ENCODE measurements at places on chromosomes 11 and 22. TPM values are rescaled to one million over a fixed set of nuclear protein-coding genes. Genes with fewer than 3 reads are reported as not detected.

Gene TEX12
- total RNA-seq, result not detected

Gene WBP2NL
- total RNA-seq, result 0.77 TPM

Gene KCNQ1
- total RNA-seq, result 42.4 TPM

Gene MGAT3
- 5.6 TPM for total RNA-seq

Gene SLC22A12
- total RNA-seq, result not detected

Gene SLC6A5
- total RNA-seq, result not detected

Gene KCTD14
- not detected for total RNA-seq

GRCh38 chr22:24833881-24834495 is 28.0 kb downstream of the SGSM1 start:
- no peaks in the 10 kb centered on the region for H3K36me3 ChIP-seq
- H3K27me3 ChIP-seq, result no peaks in the 10 kb centered on the region
- no peak overlapping the region for H3K4me3 ChIP-seq
- H3K4me1 ChIP-seq, result no peaks in the 10 kb centered on the region
- no peak for DNase-seq

GRCh38 chr11:118917481-118918127 is 8.1 kb downstream of the BCL9L start:
- peak overlapping the region; percentile 94 for H3K27ac ChIP-seq
- H3K27me3 ChIP-seq, result no peaks in the 10 kb centered on the region
- no peaks in the 10 kb centered on the region for H3K36me3 ChIP-seq
- peak; percentile 71 for DNase-seq
- H3K4me3 ChIP-seq, result peak overlapping the region; percentile 88
- H3K4me1 ChIP-seq, result peaks cover 98% of the 10 kb centered on the region

DNA sequence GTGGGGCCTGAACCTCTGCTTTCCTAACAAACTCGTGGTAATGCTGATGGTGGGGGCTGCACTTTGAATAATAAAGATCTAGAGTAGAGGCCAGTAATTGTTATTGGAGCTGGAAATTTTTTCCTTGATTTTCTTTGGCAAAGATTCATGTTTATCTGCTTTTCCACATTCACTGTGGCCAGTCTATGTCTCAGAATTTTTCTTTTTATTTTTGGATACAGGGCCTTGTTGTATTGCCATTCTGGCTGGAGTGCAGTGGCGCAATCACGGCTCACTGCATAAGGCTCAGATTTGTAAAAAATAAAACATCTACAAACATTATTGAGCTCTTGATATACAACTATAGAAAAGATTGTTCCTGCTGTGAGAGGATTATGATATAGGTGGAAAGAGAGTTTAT is 1.6 kb downstream of the TMEM135 start:
- H3K36me3 ChIP-seq, result peaks cover 11% of the 10 kb centered on the region
- H3K4me1 ChIP-seq, result peaks cover 6% of the 10 kb centered on the region
- H3K4me3 ChIP-seq, result peak overlapping the region; percentile 92
- no peak for DNase-seq
- H3K27me3 ChIP-seq, result no peaks in the 10 kb centered on the region

DNA sequence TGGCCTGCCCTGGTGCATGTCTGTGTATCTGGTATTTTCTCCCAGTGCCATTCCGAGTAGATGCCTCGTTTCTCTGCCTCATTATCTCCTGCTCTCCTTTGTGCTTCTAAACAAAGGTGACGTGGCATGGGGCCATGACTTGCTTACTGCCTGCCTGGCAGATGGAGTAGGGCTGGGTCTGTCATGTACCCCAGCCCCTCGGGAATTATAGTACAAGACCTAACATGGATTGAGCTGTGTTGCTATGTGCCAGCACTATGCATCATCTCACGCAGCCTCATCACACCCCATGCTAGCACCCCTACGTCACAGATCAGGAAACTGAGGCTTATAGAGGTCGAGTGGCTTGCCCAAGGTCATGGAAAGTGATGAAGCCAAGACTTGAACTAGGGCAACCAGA is 88.1 kb downstream of the GALNT18 start:
- no peaks in the 10 kb centered on the region for H3K27me3 ChIP-seq
- H3K27ac ChIP-seq, result no peak overlapping the region
- H3K4me3 ChIP-seq, result no peak overlapping the region
- peaks cover 80% of the 10 kb centered on the region for H3K4me1 ChIP-seq

GRCh38 chr22:48721395-48721669 is 1106.3 kb downstream of the BRD1 start:
- no peak overlapping the region for H3K4me3 ChIP-seq
- no peaks in the 10 kb centered on the region for H3K4me1 ChIP-seq
- no peaks in the 10 kb centered on the region for H3K27me3 ChIP-seq
- H3K36me3 ChIP-seq, result no peaks in the 10 kb centered on the region
- no peak for DNase-seq
- no peak overlapping the region for H3K27ac ChIP-seq

- no peak overlapping the region for H3K4me3 ChIP-seq
- H3K27ac ChIP-seq, result no peak overlapping the region
- H3K27me3 ChIP-seq, result no peaks in the 10 kb centered on the region
- DNase-seq, result no peak
Observed at GRCh38 chr11:77778549-77778948, 42.0 kb downstream of the RSF1 start.

GRCh38 chr11:46389450-46390330 is 1.9 kb downstream of the CHRM4 start:
- no peaks in the 10 kb centered on the region for H3K36me3 ChIP-seq
- peaks cover 19% of the 10 kb centered on the region for H3K4me1 ChIP-seq
- H3K27ac ChIP-seq, result no peak overlapping the region
- peak; percentile 66 for DNase-seq
- peak overlapping the region; percentile 26 for H3K4me3 ChIP-seq

- H3K27me3 ChIP-seq, result no peaks in the 10 kb centered on the region
- H3K36me3 ChIP-seq, result peaks cover 19% of the 10 kb centered on the region
- peak; percentile 77 for DNase-seq
- H3K27ac ChIP-seq, result peak overlapping the region; percentile 100
- peak overlapping the region; percentile 97 for H3K4me3 ChIP-seq
Observed at GRCh38 chr11:75563978-75564552, 2.0 kb downstream of the SERPINH1 start.

Measured in heart left ventricle (tissue), 16 donors.